ENCODE measurements at places on chromosomes 1 and 21. TPM values are rescaled to one million over a fixed set of nuclear protein-coding genes. Genes with fewer than 3 reads are reported as not detected.

DNA sequence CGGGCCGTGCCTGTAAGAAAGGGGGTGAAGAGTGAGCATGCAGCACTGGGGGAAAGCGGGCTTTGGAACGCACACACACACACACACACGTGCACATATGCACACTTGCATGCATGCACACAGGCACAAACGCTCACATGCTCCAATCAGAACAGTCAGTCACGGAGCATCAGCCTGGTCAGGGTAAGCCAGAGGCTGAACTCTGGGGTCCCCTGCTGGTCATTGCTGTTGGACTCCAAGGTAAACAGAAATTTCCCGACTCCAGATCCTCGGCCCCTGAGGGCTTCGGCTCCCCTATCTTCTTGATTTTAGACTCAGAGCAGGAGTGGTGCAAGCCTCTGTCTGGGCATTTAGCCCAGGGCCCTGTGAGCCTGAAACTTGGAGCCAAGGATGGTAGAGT, 54.2 kb downstream of the SYT2 start:
- no peak for DNase-seq

GRCh38 chr1:209692296-209692695, 12.3 kb upstream of the HSD11B1 start:
- DNase-seq: no peak

GRCh38 chr1:97739596-97740103, 181.2 kb downstream of the DPYD start:
- DNase-seq: no peak

GRCh38 chr21:36744560-36745231, 45.8 kb downstream of the SIM2 start:
- DNase-seq: no peak

Gene PRAMEF2
- not detected for total RNA-seq

- DNase-seq: no peak
Measured at GRCh38 chr1:148307583-148308185, 155.6 kb upstream of the NBPF11 start.

Gene ESRRG
- total RNA-seq: 0.44 TPM

Gene TFF2
- total RNA-seq: not detected

DNA sequence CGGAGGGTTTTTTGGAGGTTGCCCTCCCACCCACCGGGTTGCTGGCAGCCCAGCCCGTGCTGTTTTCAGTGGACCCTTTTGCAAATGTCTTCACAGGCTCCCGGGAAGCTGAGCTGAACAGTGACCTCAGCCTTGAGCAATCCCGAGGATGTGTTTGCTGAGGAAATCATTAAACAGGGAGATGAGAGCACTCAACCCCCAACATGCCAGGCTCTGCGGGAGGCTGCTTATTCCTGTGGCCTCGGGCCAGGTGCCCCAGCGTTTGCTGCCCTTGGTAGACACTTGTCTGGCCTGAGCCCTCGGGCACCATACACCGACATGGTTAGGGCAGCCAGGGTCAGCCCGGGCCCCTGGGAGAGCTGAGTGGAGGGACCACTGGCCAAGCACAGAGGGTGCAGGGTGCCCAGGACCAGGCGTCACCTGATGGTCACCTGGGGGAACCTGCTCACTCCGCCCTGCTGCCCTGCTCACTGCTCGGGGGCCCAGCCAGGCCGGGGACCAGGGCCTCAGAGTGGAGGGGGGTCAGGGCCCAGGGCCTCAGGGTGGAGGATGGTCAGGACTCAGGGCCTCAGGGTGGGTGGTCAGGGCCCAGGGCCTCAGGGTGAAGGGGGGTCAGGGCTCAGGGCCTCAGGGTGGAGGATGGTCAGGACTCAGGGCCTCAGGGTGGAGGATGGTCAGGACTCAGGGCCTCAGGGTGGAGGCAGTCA, 42.5 kb upstream of the POFUT2 start:
- no peak for DNase-seq

GRCh38 chr1:95094923-95095322, 22.2 kb upstream of the ALG14 start:
- no peak for DNase-seq

- no peak for DNase-seq
Measured at GRCh38 chr1:236156512-236157208, 14.3 kb downstream of the GPR137B start.

Gene PLA2G2F
- not detected for total RNA-seq

DNA sequence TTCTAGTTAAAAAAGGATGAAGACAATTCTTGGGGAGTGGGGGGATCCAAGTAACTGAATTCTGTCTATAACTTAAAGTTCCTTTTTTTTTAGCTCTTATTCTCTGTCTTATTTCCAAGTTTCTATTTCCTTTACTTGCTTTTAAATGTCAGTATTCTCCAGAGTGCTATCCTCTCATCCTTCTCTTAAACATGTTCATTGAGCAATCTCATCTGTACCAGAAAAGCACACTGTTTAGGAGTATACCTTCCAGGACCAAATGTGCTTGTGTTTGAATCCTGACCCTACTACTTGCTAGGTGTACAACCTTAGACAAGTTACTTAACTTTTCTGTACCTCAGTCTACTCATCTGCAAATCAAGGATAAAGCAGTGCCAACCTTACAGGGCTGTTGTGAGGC, 50.1 kb downstream of the AKT3 start:
- DNase-seq: no peak

- no peak for DNase-seq
Measured at GRCh38 chr1:237811633-237812032, 79.1 kb downstream of the ZP4 start.

Gene MRPL20
- 125 TPM for total RNA-seq

Gene PTGS2
- total RNA-seq: 2.1 TPM

Gene HOOK1
- 1.6 TPM for total RNA-seq
